Small intestine (tissue), 16 donors: ENCODE measurements at places on chromosomes 13 and 19. TPM values are rescaled to one million over a fixed set of nuclear protein-coding genes. Genes with fewer than 3 reads are reported as not detected.

DNA sequence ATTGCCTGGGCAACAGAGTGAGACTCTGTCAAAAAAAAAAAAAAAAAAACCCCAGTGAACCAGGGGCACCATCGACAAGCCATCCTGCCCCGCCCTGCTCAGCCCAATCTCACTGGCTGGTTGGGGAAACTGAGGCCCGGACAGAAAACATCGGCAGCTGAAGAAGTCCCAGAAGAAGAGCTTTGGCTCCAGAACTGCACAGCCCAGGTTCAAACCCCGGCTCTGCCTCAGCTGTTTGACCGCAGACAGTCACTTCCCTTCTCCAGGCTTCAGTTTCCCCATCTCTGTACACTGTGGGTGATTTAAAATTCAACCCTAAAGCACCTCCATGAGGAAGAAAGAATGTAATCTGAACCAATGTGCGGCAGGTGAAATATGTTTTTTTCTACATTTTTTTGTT is 9.4 kb upstream of the SEMA6B start:
- H3K27ac ChIP-seq = no peak overlapping the region
- H3K27me3 ChIP-seq = peaks cover 4% of the 10 kb centered on the region
- no peaks in the 10 kb centered on the region for H3K4me1 ChIP-seq
- H3K36me3 ChIP-seq = no peaks in the 10 kb centered on the region
- DNase-seq = no peak
- no peak overlapping the region for H3K4me3 ChIP-seq

DNA sequence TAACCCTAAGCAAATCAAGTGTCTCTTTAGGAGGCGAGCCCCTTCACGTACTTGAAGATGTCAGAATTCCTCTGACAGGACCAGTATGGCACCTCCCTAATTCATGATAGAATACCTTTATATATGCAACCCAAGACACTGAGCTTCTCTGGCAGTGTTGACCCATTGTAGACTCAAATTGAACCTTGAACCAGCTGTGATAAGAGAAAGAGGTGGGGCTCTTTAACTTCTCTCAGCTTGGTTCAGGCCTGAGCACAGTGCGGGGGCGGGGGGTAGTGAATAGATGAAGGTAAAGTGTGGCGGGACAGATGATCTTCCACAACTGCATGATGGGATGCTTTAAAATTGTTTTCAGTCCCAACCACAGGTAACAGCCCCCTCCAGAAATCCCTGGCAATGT is 12.1 kb downstream of the MBNL2 start:
- peaks cover 35% of the 10 kb centered on the region for H3K4me1 ChIP-seq
- H3K4me3 ChIP-seq = no peak overlapping the region
- H3K27me3 ChIP-seq = no peaks in the 10 kb centered on the region

DNA sequence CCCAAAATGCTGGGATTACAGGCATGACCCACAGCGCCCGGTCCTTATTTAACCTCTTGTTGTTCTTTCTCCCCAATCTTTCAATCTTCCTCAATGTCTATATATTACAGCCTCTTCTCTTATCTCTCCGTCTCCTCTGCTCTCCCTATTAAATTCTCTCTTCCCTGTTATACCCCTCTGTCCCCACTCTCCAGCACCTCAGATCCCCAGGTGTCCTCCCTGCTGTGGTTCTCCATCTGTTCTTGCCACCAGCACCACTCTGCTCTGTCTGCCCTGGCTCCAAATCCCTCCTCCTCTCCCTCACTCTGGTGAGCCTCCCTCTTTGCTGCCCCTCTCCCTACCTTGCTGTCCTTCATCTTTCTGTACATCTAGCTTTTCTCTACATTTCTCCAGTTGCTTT is 1.1 kb downstream of the ZNF600 start:
- no peak overlapping the region for H3K27ac ChIP-seq
- DNase-seq = no peak
- H3K36me3 ChIP-seq = no peaks in the 10 kb centered on the region
- H3K4me1 ChIP-seq = no peaks in the 10 kb centered on the region
- H3K4me3 ChIP-seq = no peak overlapping the region

DNA sequence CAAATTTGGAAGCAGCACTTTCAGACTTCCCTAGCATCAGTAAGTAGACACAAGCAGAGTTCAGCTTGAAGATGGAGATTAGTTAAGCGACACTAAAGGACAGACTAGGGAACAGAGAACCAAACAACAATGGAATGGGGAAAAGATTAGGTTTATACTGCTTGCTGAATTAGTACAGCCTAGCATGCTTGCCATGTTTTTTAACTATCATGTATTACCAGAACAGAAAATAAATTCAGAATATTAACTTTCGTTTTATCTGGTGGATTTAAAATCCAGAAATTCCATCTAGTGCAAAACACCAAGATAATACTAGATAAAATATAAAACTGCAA is 451.5 kb upstream of the SLC10A2 start:
- peaks cover 2% of the 10 kb centered on the region for H3K4me1 ChIP-seq
- H3K36me3 ChIP-seq = no peaks in the 10 kb centered on the region
- H3K4me3 ChIP-seq = no peak overlapping the region
- no peaks in the 10 kb centered on the region for H3K27me3 ChIP-seq

Gene SMIM17
- polyA plus RNA-seq = 0.09 TPM

Gene PLIN4
- 1.4 TPM for polyA plus RNA-seq

- peak; percentile 97 for DNase-seq
- H3K27me3 ChIP-seq = no peaks in the 10 kb centered on the region
- no peaks in the 10 kb centered on the region for H3K4me1 ChIP-seq
- H3K27ac ChIP-seq = peak overlapping the region; percentile 100
- peaks cover 61% of the 10 kb centered on the region for H3K36me3 ChIP-seq
These were observed 23.5 kb downstream of the RHPN2 start for GRCh38 chr19:33040994-33041827.
